GM23248 (cell line): ENCODE measurements at places on chromosomes 6 and 20. TPM values are rescaled to one million over a fixed set of nuclear protein-coding genes. Genes with fewer than 3 reads are reported as not detected.

DNA sequence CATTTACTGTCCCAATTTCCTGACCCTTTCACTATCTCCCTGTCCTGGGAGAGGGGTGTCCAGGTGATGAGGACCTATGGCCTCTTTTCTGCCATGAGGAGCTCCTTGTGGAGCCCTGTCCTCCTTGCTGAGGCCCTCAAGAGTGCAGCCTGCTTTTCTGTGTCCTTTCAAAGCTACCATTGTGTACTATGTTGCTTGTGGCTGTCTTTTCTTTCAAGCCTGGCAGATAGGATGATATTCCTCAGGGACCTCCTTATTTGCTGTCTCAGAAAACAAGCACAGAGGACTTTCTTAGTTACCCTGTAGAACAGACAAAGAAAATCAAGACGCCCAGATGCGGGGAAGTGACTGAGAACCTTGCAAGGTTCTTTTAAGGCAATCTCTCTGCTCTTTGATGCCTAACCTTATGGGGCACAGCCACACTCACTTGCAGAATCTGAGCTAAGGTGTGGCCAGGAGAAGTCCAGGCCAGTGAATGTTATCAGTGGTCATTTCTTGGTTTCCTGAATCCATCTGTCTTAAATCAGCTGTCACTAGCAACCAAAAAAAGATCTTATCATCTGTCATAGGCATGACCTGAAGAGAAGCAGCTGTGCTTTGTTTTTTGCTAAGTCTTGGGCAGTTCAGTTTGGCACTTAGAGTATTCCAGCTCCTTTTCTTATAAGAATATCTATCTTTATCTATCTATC, 17.2 kb downstream of the CARMIL1 start:
- no peak for DNase-seq

DNA sequence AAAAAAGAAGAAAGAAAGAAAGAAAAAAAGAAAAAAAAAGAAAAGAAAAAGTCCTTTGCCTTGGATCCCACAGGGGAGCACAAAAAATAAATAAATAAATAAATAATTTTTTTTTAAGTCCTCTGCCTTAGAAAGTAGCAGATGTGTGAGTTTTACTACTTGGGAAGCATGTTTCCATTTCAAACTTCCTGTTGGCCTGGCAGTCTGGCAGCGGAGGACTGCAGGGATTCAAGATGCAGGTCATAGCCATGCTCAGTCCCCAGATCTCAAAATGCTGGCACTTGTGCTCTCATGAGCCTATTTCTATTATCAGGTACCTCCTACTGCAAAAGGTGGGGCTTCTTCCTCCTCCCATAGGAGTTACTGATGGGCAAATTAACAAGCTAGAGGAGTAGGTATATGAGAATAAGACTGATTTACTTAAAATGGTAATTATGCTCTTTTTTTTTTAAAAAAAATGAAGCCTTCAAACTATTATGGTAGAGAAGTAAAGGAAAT, 54.2 kb upstream of the MAP7 start:
- DNase-seq: no peak

- no peak for DNase-seq
Observed at GRCh38 chr6:97175806-97176205, 107.2 kb downstream of the MMS22L start.

GRCh38 chr6:150322466-150322871, 46.3 kb upstream of the IYD start:
- no peak for DNase-seq

DNA sequence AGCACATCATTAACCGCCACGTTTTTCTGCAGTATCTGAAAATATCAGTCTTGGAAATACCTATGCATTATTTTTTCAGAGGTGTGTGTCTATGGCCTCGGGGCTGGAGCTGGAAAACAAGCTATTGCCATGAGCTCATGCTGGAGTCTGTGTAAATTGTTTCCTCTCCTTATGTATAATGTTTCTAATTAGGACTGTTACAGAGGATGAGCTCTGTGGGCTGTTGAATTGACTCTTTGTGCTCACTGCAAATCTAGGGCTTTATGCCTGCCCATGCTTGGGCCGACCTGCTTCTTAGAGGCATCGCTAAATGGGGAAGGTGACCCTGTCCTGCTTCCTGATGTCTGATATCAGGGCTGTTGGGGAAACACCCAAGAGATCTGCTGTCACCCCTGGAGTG, 80.8 kb upstream of the SLC22A16 start:
- DNase-seq: no peak

GRCh38 chr6:34793877-34794276, 2.0 kb downstream of the BLTP3A start:
- no peak for DNase-seq

DNA sequence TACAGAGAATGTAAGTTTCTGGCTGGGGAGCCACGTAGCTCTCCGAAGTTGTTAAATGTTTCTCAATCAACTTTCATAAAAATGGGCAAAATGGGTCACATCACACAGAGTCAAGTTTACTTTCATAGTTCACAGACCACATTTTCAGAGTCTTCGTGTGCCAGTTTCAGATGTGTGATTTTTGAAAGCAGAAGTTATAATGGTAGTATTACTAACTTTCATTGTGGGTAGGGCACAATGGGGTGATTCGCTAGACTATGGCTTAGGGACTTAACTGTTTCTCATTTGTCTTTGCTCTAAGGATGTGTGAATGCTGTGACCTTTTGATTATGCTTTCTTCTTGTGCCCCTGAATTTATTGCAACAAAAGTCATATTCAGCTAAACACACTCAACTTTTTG, 109.0 kb upstream of the SUPT3H start:
- no peak for DNase-seq

DNA sequence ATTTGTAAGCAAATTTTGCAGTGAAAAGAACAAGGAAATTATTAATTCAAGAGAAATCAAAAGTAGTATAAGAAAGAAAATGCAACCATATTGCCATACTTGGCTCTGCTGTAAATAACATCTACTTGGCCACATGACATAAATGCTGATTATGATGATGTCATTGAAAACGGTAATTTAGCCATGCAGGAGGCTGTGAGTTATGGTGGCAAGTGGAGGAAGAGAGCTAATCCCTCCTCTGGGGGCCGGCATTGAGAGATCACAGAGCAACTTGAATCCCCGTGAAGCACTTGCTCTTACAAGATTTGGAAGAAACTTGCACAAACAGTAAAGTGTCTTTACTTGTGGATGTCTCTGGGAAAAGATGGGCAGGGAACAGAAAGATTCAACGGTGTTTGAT, 456.6 kb downstream of the PREX1 start:
- DNase-seq: no peak

DNA sequence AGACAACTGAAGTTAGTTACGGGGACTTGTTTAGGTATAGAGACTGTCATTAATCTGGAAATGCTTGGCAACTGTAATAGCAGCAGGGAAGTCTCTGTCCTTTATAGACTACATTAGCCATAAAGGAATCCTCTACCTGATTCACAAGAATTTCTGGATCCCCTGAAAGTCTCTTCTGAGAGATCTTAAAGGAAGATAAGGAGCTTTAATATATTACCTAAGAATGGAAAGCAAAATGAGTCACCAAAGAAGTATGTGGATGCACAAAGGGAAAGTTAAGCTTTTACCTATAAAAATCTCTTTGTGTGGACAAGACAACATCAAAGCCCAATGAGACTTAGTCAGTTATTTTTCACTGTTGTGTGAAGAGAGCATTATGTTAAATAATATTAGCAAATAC, 92.2 kb upstream of the RSPO3 start:
- peak; percentile 12 for DNase-seq

GRM4 gene
- total RNA-seq: 0.22 and 0.38 TPM in 2 replicates

CLPSL2 gene
- total RNA-seq: not detected in 2 replicates

SMAP1 gene
- total RNA-seq: 13.7 and 18.4 TPM in 2 replicates
